ENCODE measurements at places on chromosomes 2 and 18.

DNA sequence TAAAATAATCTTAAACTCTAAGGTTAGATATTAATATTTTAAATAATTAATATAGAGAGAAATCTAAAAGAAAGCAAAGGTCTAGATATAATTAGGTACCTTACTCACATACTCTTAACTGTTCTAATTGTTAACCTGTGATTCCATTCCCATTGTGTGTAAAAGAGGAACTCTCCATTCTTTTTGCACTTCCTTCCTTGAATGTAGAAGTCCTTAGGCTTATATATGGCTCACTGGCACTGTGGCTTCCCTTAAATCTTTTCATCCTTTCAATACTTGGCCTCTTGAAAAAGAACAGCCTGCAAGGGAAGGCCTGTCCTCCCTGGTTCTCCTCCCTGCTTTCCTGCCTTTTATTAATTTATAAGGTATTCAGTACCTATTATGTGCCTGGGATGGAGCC is 182.8 kb upstream of the FOSL2 start:
- no peak for DNase-seq

- no peak for DNase-seq
These were observed 267.6 kb downstream of the METTL4 start for GRCh38 chr18:2303517-2304238.

DNA sequence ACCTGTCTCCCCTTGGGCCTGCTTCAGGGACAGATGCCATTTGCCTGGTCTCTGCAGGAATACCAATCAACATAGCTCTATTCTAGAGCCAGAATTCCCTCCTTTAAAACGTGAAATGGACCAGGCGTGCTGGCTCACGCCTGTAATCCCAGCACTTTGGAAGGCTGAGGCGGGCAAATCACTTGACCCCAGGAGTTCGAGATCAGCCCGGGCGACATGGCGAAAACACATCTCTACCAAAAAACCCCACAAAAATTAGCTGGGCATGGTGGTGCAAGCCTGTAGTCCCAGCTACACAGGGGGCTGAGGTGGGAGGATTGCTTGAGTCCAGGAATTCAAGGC is 127.0 kb downstream of the PLEKHM3 start:
- DNase-seq = no peak

DNA sequence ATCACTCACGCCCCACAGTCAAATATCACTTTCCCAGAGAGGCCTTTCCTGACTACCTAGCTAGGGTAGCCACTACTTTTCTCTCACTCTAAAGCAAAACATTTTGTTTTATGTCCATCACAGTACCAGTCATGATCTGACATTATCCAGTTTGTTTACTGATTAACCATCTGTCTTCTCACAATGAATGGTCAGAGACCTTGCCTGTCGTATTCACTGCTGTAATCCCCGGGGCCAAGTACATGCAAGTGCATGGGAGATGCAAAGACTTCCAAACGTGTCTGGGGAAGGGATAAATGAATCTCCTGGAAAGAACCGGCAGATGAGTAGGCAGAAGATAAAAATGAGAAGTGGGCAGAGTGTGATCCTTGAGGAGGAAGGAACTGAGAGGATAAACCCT is 39.7 kb downstream of the THUMPD2 start:
- no peak for DNase-seq

DNA sequence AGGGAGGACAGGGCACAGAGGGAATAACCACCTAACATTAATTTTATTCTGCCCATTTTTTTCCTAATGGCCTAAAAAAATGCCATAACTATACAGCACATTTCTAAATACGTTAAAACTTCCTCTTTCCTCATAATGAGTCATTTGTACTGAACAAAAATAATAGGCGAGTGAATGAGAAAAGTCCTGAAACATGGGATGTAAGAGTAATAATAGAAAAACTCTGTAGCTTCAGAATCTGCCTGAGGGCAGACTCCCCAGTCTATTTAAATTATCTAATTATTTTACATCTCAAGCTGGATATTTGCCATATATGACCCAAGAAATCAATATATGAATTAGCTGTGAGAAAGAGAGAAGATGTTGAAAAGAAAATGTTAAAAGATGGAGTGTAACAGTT is 285.1 kb downstream of the TMX3 start:
- no peak for DNase-seq

DNA sequence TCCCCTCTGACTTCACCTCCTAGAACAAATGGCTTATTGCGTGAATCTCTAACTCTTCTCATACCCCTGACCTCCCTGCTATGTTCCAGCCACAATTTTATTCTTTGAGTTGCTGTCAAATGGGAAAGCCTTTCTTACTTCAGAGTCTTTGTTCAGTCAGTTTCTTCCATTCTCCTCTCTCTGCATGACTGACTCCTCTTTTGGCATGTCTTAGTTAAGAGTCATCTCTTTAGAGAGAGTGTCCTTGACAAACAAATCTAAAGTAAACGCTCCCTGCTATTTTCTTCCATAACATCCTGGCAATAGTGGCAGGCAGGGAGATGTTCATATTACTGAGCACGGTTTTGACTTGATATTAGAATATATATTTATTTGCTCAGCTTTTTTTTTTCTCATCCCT is 170.7 kb upstream of the ERBB4 start:
- DNase-seq = no peak

Data from head of caudate nucleus (tissue), 42 donors.